ENCODE measurements at places on chromosomes 1 and 21.

DNA sequence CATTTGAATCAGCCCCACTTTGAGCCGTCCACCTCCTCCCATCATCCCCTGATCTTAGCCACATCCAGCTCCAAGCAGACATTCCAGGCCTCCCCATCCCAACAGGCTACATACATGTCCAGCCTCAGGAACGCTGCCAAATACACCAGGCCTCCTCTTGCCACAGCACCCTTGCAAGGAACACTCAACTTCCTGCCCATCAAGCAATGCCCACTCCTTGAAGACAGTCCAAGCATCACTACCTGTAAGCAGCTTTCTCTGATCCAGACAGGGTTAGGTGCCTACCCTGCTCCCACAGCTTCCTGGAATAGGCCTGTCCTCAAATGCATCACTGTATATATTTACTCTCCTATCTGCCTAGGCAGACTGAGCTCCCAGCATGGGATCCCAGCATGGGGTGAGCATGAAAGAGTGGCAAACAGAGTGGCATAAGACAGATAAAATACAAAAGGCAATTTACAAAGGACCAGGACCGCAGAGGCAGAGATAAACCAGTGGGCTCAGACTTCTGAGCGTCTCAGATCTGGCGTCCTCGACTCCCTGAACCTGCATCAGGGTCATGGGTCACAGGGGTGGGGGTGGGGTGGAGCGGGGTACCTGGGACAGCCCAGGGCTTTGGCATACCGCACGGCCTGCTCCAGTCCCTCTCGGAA is 816 bp downstream of the HYI start:
- DNase-seq: peak; percentile 21

DNA sequence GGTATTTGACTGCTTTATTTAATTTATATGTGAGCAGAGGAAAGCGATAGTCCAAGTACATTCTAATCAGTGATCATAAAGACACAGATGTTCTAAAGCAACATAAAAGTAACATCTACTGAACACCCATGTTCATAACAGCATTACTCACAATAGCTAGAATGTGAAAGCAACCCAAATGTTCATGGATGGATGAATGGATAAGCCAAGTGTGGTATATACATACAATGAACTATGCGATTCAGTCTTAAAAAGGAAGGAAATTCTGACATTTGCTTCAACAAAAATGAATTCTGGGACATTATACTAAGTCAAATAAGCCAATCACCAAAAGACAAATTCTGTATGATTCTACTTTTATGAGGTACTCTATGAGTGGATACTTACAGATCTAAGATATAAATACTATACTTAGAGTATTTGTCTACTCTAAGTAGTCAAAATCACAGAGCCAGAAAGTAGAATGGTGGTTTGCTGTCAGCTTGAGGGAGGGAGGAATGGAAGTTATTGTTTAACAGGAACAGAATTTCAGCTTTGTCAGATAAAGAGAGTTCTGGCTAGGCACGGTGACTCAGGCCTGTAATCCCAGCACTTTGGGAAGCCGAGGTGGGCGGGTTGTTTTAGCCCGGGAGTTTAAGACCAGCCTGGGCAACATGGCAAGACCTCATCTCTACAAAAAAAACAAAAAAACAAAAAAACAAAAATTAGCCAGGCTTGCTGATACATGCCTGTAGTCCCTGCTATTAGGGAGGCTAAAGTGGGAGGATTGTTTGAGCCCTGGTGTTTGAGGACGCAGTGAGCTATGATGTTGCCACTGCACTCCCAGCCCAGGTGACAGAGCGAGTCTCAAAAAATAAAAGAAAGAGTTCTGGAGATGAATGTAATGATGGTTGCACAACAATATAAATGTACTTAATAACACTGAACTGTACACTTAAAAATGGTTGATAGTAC is 79.7 kb upstream of the ARHGAP29 start:
- DNase-seq: no peak

- peak; percentile 67 for DNase-seq
Measured at GRCh38 chr1:212498283-212499040, 65.7 kb downstream of the NENF start.

DNA sequence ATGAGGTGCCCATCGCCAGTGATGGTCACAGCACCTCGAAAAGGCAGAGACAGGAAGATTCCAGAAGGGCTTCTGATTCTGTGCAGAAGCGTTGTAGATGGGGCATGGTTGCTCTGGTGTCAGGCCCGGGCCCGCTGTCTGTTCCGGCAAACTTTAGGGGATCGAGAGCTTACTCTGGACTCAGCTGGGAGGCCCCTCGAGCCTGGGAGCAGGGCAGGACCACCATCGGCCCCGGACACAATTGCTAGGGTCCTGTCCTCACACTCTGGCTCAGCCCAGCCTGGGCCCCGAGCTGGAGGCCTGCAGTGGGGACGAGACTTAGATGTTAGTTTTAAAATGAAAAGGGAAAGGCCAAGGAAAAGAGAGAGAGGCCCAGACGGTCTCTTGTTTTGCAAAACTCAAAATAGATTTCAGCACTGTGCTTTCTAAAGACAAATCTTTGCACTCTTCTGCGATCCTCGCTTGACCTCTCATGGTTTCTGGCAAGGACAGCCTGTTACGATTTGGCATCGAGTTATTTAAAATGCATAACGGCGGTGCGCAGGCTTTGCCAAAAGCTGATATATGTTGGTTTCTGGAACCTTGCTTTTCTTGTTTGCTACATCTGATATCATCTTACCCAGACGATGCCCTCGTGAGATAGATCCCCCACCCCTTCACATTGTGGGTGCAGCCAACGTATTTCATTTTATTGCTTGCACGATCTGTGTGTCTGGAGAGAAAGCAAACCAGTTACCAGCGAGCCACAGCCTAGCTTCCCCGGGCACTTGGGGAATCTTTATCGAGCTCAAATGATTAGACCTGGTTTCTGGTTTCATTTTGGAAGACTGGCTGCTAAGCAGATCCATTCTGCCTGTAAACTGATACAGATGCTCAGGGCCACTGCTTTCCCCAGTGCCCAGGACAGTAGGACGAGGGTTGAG is 58.0 kb downstream of the PRDM16 start:
- no peak for DNase-seq

DNA sequence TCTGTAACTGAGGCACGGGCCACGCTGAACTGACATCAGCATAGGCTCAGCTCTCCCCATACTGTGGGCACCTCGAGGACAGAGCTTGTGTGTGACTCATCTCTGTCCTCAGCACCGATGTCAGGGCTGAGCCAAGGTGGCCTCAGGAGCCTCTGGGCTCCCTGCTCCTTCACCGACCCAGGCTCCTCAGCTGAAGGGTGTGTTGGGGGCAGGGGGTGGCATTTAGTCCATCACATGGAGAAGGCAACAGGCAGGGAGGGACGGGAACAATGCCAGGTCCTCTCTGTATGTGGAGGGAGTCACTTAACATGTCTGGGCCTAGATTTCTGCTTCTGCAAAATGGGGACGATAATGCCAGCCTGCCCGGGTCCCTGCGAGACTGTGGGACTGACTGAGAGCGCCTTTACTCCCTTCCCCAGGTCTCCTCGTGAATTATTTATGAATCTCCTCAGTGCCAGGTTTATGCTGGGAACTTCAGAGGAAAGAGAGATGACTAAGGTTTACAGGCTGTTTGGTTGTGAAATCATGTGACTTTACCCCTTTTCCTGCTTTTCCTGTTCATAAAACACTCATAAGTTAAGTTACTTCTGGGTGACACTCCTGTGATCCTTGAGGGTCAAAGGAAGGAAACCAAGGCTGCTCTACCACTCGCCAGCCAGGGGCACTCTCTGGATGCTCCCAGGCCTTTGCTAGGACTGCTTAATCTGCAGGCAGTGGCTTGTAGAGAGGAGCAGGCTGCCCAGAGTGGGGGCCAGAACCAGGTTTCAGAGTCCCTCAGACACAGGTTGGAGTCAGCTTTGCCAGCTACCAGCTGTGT is 16.2 kb downstream of the TTC39A start:
- no peak for DNase-seq

- no peak for DNase-seq
Measured at GRCh38 chr1:59433440-59433813, 136.5 kb downstream of the FGGY start.

DNA sequence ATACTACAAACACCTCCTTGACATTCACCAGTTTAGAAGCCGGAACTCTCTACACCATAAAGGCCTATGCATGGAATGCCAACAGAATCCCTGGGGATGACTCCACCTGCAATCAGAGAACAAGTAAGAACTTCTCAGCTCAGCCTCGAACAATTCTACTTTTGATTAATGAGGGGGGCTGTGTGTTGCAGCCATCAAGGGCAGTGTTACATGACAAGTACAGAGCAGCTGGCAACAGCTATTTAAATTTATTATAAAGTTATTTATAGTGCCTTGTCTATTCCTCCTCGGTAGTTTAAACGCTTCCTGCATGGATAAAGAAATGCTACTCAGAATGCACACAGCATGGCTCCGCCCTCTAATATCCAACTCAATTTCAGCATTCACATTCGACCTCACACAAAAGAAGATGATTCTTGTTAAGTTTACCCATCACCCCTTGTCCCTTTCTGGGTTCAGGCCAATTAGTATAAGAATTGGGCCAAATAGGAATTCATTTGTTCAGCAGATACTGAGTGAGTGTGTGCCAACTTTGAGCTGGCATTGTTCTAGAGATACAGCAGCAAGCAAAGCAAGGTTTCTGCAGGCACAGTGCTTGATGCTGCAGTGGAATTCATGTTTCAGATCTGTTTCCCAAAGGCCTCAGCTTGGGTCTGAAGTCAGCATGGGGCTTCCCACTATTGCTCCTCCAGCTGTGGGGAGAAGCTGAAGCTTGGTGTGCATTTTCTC is 6.4 kb downstream of the FNDC7 start:
- DNase-seq: no peak

- no peak for DNase-seq
Measured at GRCh38 chr1:111818081-111818480, 62.4 kb downstream of the DDX20 start.

DNA sequence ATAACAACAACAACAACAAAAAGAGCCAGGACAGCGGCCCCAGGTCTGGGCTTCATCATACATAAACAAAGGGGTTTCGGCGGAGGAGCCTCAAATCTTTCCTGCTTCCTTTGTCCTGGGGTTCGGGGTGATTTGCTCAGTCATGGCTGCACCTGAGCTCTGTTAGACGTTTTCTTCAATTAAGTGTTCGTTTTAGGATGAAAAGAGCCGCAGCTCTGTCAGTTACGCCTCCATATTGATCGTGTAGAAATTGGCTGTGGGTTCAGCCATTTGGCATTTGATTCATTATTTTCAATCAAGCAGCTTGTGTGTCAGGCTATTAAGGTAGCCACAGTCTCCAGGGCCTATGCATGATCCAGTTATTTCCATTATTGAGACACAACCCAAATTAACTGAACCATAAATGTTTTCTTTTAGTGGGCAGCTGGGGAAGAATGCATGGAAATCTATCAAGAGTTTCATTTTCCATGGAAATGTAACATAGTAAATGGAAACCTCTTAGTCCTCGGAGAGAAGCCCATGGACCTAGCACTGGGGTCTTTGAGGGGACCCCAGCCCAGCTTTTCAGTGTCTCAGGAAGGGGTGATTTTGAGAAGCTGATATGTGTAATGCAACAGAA is 370.0 kb upstream of the C1orf174 start:
- DNase-seq: no peak

- DNase-seq: no peak
Measured at GRCh38 chr1:9593492-9594465, 5.1 kb downstream of the TMEM201 start.

- no peak for DNase-seq
Measured at GRCh38 chr1:230861970-230862595, 6.2 kb downstream of the C1orf198 start.

- no peak for DNase-seq
Measured at GRCh38 chr1:204437796-204438570, 26.4 kb upstream of the PPP1R15B start.

- no peak for DNase-seq
Measured at GRCh38 chr1:15207829-15208429, 39.1 kb upstream of the FHAD1 start.

GRCh38 chr1:33132549-33132948 is 49.3 kb downstream of the TRIM62 start:
- no peak for DNase-seq

GRCh38 chr1:187715483-187715882 is 886.7 kb downstream of the PLA2G4A start:
- no peak for DNase-seq

DNA sequence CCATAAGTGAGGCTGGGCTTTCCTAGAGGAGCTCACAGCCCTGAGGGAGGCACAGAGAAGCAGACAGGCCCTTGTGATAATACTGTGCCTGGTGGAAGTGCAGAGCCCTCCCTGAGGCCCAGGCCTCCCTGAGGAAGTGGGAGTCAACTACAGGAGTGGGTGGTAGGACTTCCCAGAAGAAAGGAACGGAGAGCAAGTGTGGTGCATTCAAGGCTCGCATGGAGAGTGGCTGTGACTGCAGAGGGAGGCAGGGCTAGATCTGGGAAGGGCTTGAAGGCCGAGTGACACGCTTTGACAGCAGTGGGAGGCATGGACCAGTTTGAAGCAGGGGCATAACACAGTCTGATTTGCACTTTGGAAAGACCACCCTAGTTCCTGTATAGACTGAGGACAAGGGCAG is 37.3 kb downstream of the AZIN2 start:
- DNase-seq: no peak

DNA sequence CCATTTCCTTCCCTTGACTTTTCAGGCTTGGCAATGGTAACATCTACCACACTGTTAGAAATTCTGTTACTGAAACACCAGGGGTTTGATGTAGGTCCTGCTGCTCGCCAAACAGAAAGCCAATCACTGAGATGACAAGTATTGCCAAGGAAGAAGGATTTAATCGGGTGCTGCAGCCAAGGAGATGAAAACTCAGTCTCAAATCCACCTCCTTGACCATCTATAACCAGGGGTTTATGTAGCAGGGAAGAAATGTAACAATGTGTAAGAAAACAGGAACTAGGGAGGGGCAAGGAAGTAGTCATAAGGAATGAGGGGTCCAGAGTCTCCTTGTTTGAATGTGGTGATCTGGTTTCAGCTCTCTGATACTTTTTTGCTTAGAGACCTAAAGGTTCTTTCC is 25.4 kb downstream of the PLA2G2A start:
- DNase-seq: no peak

DNA sequence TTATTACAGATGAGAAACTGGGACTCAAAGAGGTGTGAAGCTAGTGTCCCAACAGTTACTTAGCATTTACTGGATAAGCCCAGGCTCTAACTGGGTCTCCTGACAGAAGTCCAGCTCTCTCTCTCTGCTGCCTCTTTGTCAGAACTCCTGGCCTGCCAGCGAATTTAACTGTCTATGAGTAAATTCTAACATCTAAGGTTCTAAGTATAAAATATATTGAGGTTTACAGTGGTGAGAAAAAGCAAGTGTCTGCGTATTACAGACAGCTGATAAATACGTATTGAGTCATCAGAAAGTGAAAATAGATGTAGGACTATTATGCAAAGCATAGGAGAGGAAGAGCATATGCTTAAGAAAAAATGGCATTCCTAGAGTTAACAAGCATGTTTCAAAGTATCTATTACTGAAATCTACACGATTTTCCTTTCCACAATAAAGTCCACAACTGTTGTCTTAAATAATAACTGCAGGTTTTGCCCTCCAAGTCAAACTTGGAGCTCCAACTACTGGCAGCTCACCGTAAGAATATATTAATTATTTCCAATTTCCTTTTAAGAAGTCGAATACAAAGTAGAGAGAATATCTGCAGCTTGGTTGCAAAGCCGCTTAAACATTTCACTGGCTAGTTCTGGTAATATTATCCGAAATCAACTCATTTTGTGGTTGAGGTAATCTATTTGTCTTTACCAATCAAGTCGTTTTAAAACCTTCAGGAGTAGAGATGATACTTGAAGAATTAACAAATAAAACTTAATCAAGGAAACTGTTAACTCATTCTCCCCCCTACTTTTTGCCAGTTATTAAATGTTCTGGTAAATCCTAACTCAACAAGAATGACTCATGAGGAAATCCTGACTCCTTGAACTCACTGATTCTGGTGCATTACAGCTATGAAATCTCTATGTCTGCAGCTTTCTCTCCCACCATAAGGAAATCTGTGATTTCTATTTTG is 1.4 kb upstream of the RGS2 start:
- DNase-seq: no peak

Data from NCI-H1930 (cell line).